ENCODE measurements at places on chromosomes 3 and 15. TPM values are rescaled to one million over a fixed set of nuclear protein-coding genes. Genes with fewer than 3 reads are reported as not detected.

Gene HYPK
- 13.2 TPM for total RNA-seq

Gene EAF1
- total RNA-seq: 25.6 TPM

DNA sequence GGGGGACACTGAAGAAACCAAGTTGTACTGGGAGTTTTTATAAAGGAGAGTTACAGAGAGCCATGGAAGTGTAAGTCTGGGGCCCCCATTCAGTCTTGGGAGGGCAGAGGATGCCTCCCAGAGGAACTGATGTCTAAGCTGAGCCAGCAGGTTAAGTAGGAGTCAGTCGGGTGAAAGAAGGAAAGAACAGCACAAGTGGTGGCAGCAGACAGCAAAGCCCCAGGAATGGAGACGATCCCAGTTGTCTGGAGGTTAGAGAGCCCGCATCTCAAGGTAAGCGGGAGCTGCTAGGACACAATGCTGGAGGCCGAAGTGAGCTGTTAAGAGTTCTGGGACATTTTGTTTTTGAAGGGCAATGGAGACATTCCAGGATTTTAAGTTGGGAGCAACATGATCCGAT is 88.8 kb downstream of the TAMM41 start:
- no peak overlapping the region for H3K27ac ChIP-seq
- no peaks in the 10 kb centered on the region for H3K4me1 ChIP-seq
- no peak for DNase-seq
- no peak overlapping the region for H3K4me3 ChIP-seq
- H3K36me3 ChIP-seq: no peaks in the 10 kb centered on the region

- no peaks in the 10 kb centered on the region for H3K27me3 ChIP-seq
- peak; percentile 85 for DNase-seq
- H3K27ac ChIP-seq: peak overlapping the region; percentile 78
- peaks cover 44% of the 10 kb centered on the region for H3K4me1 ChIP-seq
- H3K36me3 ChIP-seq: no peaks in the 10 kb centered on the region
These were observed 27.6 kb upstream of the ANKDD1A start for GRCh38 chr15:64883997-64884511.

GRCh38 chr15:69972436-69972835 is 125.3 kb downstream of the TLE3 start:
- peaks cover 11% of the 10 kb centered on the region for H3K27me3 ChIP-seq
- H3K36me3 ChIP-seq: no peaks in the 10 kb centered on the region
- H3K27ac ChIP-seq: no peak overlapping the region
- no peak for DNase-seq
- H3K4me1 ChIP-seq: no peaks in the 10 kb centered on the region

Measured in lower lobe of right lung (tissue), 2 donors.